Hindlimb muscle (tissue), 1 donor: ENCODE measurements at places on chromosomes 7 and 10.

DNA sequence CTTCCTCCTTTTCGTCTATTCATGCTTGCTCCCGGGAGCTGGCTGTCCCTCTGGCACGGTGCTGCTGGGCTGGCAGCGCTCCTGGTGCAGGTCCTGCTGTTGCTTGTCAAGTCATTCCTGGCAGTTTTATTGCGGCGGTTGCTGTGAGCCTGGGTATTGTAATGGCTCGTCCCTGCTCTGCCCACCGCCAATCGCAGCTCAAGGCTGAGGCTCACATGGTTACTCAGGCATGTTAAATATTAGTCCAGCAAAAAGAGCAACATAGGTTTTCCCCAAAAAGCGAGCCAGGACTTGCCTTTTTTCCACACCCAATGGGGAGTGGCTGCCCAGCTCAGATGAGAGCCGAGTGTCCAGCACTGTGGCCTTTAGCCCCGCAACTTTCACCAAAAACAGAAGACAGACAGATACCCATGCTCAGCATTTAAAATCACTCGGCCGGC, 492.9 kb upstream of the FOXK1 start:
- peak; percentile 68 for DNase-seq

GRCh38 chr7:73606801-73607691, 17.3 kb downstream of the MLXIPL start:
- DNase-seq = peak; percentile 50

DNA sequence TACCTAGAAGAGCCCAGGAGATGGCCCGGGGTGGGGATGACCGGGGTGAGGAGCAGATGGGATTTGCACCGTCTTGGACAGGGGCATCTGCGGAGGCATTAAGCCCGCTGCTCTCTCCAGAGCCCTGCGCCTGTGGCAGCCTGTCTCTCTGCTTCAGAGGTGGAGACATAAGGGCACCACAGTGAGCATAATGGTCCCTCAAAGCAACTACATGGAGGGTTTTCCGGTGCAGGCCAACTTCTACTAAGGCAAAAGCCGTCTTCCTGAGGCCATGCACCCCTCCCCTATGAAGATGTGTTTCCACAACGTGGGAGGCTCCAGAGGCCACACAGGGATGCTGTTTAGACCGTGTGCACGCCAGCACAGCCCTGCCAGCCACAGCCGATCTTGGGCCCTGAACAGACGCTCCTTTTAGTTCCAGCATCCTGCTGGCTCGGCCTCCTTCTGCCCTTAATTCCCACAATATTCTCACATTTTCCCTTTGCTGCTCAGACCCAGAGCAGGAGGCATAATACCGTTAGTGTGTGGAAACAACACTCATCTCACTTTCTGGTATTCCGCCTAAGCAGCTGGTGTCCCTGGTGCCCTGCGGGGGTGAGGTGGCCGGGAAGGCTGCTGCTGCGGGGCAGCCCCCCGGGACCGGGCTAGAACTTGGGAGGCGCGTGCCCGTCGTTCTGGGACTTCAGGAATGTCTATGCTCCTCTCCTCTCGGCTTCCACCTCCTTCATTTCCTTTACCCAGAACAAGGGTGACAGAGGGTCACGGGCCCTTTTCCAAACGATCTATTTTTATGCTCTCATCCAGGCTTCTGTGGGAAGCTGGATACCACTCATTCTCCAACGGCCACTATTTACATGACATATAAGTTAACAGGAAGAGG, 266.9 kb downstream of the TNS3 start:
- DNase-seq = peak; percentile 43

DNA sequence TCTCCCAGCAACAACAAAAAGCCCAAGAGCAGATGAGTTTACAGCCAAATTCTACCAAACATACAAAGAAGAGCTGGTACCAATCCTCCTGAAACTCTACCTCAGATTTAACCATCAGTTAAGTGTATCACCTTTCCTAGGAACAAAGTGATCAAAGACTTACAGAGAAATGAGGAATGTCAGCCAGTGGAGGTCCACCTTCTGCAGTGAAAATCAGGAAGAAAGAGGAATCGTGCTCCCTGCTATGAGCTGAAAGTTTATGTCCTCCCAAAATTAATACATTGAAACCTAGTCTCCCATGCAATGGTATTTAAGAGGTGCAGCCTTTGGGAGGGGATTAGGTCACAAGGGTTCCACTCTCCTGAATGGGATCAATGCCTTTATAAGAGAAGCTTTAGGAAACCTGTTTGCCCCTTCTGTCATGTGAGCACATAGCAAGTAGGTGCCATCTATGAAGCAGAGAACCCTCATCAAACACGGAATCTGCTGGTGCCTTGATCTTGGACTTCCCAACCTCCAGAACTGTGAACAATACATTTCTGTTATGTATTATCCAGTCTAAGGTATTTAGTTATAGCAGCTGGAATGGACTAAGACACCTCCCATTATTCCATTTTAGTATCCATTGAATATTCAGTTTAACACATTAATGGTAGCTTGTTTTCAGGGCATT, 139.0 kb upstream of the FZD8 start:
- no peak for DNase-seq

DNA sequence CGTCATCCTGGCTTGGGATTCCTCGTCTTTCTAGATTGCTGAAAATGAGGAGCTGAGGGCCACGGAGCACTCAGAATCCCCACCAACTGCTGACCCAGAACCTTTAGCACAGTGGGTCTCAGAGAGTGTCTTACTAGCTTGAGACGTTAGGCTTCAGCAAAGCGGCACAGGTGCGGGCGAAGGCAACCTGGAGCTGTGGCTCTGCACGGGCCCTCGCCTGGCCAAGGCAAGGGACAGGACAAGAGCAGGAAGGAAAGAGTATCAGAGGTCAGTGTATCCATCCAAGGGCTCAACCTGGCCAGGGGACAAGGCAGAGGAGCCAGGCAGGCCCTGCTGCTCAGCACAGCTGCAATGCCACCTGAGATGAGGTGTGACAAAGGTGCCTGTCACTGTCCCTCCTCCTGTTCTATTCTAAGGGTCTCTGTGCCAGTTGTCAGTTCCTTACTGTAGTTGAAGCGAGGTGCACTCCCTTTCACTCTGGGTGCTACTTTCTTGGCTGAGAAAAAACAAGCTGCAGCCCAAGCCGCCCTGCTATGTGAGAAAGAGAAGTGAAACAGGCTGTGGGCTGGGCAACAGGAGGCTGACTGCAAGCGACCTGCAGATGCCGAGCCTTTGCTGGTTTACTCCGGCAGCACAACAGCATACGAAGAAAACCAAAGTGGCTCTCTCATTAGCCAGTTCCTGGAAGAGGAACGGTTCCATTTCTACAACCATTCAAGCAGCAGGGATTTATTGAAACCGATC, 33.3 kb upstream of the KDM7A start:
- no peak for DNase-seq
